ENCODE measurements at places on chromosomes 12 and 14.

DNA sequence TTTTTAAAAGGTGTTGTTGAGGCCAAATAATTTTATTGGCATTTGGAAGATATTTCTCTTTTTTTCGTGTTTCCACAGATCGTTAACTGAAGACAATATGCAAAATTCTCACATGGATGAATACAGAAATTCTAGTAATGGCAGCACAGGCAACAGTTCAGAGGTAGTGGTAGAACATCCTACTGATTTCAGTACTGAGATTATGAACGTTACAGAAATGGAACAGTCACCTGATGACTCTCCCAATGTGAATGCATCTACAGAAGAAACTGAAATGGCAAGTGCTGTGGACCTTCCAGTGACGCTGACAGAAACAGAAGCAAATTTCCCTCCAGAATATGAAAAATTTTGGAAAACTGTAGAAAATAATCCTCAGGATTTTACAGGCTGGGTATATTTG, 11.2 kb downstream of the PRPF39 start:
- no peak for DNase-seq

- no peak for DNase-seq
Observed at GRCh38 chr14:85644211-85644610, 114.3 kb downstream of the FLRT2 start.

- DNase-seq, result no peak
Observed at GRCh38 chr12:43835264-43835655, 621 bp upstream of the TMEM117 start.

GRCh38 chr12:60043236-60043635, 447.4 kb downstream of the SLC16A7 start:
- DNase-seq, result no peak
